ENCODE measurements at places on chromosomes 1 and 21.
A peak's percentile ranks its signal among the peaks of the same experiment; 100 is the strongest.

GRCh38 chr1:163191301-163191700 is 11.4 kb downstream of the RGS5 start:
- DNase-seq, result no peak

- peak; percentile 51 for DNase-seq
Measured at GRCh38 chr1:89809556-89809955, 11.3 kb upstream of the LRRC8D start.

GRCh38 chr1:98410082-98410481 is 251.4 kb upstream of the SNX7 start:
- no peak for DNase-seq

- DNase-seq, result peak; percentile 42
Measured at GRCh38 chr1:235018720-235019444, 109.8 kb downstream of the TOMM20 start.

- no peak for DNase-seq
Measured at GRCh38 chr1:56520016-56520601, 59.3 kb downstream of the PLPP3 start.

DNA sequence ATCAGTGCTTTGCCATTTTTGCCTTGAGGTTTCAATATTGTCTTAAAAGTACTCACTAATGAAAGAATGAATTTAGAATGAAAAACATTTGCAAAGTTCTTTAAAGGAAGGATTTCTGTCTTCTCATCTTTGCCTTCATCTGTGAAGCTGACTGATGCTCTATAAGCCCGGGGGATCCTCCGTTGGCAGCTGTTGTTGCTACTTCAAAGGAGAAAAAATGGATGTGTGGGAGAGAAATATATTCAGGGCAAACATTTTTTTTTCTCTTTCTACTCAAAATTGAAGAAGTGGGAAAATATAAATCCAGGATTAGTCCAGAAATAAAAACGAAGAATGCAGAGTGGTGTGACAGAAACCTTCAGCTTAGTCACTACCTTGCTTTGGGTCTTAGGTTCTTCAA is 142.5 kb downstream of the OLFM3 start:
- no peak for DNase-seq
